ENCODE measurements at places on chromosomes 1 and 21. TPM values are rescaled to one million over a fixed set of nuclear protein-coding genes. Genes with fewer than 3 reads are reported as not detected.

GRCh38 chr1:220894025-220894923 is 15.0 kb downstream of the HLX start:
- no peak for DNase-seq

DNA sequence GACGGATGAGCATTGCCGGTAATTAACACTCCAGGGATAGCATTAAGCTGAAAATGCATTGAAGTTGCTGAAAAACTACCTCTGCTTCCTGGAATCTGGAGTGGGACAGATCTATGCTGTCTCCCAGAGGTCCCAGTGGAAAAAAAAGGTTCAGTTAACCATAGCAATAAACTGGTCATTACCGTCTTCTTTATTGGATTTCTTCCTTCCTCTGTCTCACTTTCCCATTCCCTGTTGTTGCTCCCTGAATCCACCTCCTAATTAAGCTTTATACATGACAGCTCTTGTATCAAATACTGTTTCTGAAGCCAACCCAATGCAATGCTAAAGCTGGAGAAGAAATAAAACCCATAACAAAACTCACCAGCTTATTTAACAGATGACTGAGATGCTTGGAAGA is 1805.9 kb downstream of the NCAM2 start:
- DNase-seq: no peak

DNA sequence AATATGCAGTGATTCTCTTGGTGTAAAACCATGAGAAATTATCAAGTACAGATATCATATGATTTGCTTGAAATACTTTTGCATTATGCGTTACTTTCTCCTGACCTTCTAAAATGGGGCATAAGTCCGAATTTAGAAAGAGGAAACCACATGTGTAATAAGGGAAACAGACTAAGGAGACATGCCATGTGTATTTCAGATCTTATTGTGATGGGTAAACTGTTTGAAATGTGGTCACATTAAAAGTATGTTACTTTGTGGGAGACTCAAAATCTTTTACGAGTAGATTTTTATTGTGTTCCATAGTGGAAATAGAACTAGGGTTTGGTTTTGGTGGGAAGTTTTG is 173.0 kb downstream of the NFIA start:
- DNase-seq: no peak

DNA sequence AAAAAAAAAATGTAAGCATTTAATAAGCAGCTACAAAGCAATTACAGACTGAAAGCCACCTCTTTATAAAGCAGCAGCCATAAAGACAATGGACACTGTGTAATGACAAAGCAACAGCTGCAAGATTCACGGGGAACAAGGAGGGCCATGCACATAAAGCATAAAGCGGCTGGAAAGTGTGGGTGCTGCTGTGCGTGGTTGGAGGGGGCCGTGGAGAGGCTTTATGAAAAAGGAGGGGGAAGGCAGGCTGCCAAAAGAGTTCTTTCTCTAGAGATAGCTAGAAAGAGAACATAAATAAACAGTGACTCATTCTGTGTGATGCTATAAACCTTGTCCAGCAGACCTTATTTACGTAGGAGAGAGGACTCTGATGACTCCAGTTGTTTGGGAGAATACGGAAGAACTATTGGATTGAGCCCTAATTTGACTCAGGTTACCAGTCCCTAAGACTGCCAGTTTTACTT is 49.3 kb downstream of the ADAMTS1 start:
- peak; percentile 72 for DNase-seq

DNA sequence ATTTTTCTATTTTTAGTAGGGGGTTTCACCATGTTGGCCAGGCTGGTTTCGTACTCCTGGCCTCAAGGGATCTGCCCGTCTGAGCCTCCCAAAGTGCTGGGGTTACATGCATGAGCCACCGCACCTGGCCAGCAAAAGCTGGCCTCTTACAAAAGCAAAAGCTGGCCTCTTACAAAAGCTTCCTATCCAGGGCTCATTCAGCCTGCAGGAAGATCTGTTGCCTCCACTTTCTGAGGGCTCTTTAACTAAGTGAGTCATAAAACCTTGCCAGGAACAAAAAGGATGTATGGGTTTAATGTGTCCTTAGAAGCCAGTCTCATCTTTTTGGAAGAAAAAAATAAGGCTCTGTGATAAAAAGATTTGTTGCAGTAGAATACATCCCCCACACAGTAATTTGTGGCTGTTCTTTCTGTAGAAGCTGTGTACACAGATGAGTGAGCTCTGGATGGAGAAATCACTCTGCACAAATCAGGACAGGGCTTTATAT is 15.0 kb downstream of the HTR1D start:
- DNase-seq: no peak

The TACSTD2 gene
- total RNA-seq: 0.52 TPM

GRCh38 chr1:181608948-181609347 is 125.6 kb downstream of the CACNA1E start:
- DNase-seq: no peak

The SDHB gene
- 208 TPM for total RNA-seq

The ELAPOR1 gene
- 110 TPM for total RNA-seq

GRCh38 chr1:17004466-17005364 is 7.0 kb downstream of the ATP13A2 start:
- no peak for DNase-seq

The PADI4 gene
- not detected for total RNA-seq
